ENCODE measurements at places on chromosomes 7 and 10.

- DNase-seq, result no peak
Observed at GRCh38 chr10:127905848-127906261, 1.0 kb upstream of the PTPRE start.

DNA sequence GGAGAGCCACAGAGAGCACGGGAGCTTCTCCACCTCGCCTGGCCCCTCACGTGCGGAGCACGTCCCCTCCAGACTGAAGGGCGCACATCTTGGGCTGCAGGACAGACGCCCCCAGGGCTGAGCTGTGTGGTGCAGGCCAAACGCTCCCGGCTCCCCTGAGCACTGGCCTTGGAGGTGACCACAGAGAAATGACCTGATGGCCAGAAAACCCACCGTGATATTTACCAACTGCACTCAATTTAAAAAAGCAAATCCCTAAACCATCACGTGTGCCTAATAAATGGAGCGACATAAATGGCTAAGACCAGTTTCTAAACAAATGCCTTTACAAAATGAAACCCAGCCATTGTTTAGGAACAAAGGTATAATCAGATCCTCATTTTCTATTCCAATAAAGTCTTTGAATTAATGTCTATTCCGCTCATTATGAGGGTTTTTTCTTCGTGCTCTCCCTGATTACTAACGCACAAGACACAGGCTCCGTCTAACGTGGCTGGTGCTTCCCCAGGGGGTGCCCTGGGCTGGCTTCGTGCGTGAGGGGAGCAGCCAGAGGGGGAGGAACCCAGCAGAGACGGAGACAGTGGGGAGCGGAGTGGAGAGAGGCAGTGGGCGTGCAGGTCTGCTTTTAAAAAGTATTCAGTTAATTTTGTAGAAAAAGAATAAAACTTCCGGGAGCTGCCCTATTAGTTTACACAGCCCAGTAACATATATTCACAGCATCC is 190.3 kb downstream of the DNAJB6 start:
- no peak for DNase-seq

GRCh38 chr10:78779339-78779955 is 289.3 kb upstream of the ZMIZ1 start:
- no peak for DNase-seq

GRCh38 chr7:114740095-114740494 is 181.8 kb upstream of the MDFIC start:
- no peak for DNase-seq

DNA sequence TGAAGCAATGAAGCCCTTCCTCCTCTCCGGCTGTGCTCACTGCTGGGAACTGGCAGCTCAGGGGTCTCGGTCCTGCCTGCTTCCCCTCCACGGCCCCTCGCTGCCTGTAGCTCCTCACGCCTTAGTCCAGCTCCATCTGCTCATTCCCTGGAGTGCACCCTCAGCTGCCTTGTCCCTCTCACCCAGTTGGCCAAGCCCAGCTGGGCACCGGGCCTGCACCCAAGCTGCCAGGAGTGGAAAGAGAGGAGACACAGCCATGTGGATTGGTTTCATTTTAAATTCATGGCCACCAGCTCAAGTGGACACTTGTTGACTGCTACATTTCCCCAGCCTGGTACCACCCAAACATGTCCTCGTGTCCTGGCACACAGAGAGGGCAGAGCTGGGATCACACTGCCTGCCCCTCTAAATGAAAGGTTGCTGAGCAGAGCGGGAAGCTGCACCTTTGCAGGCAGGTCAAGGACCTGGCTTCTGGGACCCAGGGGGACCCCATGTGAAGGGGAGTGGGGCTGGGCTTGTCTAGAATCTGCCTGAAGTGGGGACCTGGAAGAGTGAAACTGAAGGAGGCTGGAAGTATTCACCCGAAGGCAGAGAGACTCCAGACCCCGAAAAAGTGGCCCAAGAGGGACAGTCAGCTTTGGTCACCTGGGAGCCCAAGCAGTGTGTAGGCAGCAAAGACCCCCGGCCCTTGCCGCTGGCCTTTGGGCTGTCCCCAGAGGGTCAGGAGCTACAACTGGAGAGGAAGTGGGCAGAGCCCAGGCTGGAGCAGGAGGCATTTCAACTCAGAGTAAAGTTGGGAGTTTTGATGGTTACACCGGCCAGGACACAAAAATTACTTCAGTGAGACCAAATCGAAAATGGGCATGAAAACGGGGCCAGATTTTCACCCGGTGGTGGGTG is 15.0 kb upstream of the BNIP3 start:
- DNase-seq, result no peak

GRCh38 chr7:149085866-149086265 is 4.7 kb downstream of the ZNF786 start:
- DNase-seq, result no peak

DNA sequence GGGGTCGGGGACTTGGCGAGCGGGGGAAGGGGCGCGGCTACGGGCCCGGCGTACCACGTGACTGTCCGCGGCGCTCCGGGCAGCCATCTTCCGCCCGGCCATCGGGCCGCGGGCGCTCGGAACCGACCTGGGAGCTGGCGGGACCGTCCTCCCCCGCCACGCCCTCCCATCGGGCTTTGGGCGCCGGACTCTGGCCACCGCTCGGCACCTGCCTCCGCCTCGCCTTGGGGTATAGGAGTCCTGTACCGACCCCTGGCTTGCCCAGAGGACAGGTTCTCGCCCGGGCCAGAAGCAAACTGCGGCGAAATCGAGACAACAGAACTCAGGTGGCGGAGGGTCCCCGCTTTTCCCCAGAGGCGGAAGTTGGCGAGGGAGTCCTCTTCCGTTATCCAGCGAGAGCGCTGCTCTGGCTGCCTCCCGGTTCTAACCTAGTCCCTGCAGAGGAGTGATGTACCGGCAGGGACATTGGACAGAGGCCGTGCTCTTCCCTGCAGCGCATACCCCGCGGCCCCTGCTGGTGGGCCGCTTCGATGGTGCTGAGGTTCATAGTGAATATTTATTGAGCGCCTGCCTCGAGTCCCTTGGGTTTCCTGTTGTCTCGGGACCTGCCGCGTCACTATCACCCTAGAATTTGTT is 1.2 kb upstream of the SGMS1 start:
- DNase-seq, result peak; percentile 92

DNA sequence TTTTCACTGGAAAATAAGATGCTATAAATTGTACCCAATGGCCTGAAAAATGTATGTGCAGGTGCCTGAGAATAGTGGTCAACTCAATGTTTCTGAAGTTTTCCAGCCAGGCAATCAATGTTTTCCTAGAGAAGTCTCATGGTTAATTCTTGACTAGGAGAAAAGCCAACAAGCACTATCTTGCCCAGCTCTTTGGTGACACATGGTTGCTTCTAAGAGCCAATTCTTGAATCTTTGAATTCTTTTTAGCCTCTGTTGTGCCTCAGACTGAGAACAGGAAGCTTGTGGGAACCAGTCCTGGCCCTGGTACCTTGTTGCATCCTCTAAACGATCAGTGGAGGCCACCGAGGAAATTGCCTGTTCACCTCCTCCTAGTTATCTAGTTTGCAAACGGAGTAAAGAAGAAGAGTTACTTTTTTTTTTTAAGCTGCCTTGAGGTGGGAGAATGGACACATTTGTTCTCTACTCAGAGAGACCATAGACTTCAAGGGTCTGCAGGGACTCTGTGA is 144.0 kb upstream of the MKLN1 start:
- DNase-seq, result no peak

GRCh38 chr7:101900103-101900502 is 82.7 kb downstream of the CUX1 start:
- DNase-seq, result no peak

- DNase-seq, result no peak
Observed at GRCh38 chr10:71829171-71829570, 21.9 kb downstream of the PSAP start.

DNA sequence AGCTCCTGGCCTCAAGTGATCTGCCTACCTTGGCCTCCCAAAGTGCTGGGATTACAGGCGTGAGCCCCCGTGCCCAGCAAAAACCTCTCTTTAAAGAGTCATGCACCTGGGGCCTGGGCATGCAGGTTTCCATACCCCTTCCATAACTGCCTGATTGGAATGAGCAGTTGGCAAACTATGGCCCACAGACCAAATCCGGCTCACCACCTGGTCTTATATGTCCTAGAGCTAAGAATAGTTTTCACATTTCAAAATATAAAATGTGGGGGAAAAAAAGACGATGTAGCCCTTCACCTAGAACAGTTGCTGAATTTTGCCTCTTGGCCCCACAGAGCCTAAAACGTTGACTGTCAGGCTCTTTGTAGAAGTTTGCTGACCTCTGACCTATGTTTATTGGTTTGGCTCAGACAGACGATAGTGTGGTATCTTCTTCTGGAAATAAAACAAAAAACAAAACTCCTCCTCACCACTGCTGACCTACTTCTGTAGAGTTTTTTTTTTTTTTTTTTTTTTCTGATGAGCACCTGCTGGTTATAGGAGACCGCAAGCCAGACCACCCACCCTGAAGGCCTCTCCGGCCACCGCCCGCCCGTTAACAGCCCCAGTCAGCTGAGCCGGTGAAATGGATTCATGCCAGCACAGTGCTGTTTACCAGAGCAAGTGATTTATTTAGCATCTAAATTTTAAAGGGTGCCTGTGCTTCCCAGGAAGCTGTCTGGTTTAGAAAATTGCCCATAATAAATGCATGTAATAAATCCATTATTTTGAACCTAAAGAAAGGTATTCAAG is 33.5 kb upstream of the SFRP5 start:
- peak; percentile 76 for DNase-seq

- peak; percentile 75 for DNase-seq
Observed at GRCh38 chr7:69598487-69599285, 411 bp downstream of the AUTS2 start.

DNA sequence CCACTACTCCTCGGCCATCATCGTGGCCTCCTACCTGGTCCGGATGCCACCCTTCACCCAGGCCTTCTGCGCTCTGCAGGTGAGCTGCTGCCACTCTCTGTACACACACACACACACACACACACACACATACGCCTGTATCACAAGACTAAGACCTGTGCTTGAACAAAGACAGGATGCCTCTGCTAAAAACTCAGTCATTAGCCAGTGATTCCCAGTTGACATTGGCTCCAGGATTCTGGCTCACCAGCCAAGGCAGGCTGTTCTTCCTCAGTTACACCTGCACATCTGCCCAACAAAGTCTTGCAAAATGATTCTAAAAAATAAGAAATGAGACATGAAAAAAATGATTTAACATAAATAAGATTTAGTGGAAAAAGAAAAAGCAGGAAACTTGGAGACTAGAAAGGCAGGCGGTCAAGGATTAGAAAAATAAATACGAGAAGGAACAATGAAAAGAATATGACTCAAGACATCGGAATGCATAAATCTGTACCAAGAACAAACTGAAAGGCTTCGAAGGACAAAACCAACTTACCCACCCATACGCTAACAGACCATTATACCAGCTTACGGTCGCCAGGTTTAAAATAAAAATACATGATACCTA is 7.4 kb upstream of the LRRC18 start:
- DNase-seq, result no peak

- DNase-seq, result peak; percentile 84
Observed at GRCh38 chr10:103281753-103282152, 4.8 kb downstream of the INA start.

- DNase-seq, result no peak
Observed at GRCh38 chr7:116152276-116152675, 58.1 kb upstream of the TES start.

DNA sequence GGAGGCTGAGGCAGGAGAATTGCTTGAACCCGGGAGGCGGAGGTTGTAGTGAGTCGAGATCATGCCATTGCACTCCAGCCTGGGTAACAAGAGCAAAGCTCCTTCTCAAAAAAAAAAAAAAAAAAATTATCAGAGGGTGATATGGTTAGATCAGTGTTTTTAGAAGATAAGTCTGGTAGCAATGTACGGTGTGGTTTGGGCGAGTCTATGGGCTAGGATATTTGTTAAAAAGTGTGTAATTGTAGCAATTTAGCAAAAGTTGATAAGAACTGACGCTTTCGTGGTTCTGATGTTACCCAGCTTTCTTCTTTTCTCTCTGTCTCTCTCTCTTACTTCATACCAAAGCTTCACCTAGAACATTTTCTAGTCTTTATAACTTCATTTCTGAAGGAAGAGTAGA is 6.9 kb upstream of the CYP51A1 start:
- no peak for DNase-seq

GRCh38 chr7:95229301-95229700 is 95.0 kb downstream of the PON1 start:
- DNase-seq, result no peak

DNA sequence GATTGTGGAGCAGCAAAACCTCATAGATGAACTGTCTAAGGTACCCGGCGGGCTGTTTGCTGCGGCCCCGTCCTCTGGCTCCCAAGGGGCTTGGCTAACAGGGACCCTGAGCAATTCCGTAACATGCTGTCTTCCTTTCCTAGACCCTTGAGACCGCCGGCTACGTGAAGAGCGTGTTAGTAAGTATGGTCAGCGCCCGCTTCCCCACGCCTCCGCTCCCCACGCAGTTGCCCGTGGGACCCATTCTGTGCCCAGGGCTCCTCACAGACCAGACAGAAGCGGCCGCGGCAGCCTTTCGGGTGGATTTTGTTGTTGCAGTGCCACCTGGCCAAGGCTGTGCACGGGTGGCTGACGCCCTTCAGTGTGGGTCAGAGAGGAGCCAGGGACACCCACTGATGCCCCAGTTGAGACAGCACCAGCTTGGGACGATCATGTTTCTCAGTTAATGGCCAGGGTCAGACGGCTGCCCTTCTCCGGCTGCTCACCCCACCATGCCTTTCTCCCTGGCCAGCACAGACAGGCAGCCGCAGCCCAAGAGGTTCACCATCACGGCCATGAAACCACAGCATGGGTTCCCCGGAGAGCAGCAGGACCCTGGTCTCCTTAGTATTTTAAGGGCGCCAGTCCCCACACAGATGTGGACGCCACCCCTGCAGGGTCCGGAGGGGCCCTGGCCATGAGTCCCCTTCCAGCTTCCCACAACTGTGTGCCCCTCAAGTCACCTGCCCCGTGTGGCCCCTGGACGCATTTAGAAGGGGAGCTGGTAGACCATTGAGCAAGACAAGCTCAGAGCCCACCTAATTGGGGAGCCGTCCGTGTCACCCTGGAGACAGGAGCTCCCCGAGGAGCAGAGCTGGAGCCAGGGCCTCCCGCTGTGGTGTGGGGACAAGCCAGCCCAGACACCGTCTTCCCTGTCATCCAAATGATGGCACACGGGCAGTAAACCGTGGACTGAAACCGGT is 49.4 kb upstream of the DPYSL4 start:
- DNase-seq, result no peak

- no peak for DNase-seq
Observed at GRCh38 chr10:24603333-24603732, 120.4 kb downstream of the ARHGAP21 start.

DNA sequence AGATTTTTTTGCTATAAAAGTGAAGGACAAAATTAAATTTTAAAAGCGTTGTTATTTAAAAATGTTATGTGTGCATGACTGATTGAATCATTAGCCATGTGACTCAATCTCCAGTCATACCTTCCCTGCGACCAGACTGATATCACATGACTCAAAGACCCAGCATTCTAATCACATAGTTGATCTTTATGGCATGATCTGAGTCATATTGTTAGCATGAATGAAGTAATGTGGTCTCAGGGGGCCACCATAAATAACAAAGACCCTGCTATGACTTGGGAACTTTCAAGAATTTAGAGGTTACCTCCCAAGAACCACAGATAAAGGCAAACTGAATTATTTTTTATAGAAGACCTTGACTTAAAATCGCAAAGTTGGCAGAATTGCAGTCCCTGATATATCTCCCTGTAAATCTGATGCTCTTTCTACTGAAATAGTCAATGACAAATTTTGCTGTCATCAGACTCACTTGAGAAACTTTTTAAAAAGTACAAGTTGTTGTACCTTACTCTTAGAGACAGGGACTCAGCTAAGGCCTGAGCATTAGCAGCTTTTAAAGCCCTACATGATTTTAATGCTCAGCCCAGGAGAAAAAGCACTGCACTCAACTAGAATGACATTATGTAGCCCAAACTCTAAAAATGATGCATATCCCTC is 717.3 kb downstream of the XPNPEP1 start:
- no peak for DNase-seq

- DNase-seq, result peak; percentile 85
Observed at GRCh38 chr7:957418-958220, 3.1 kb upstream of the ADAP1 start.

Data from H7 (cell line).